ENCODE measurements at places on chromosomes 16 and 17. TPM values are rescaled to one million over a fixed set of nuclear protein-coding genes. Genes with fewer than 3 reads are reported as not detected.

Gene SCARF1
- 22.1 TPM for total RNA-seq

Gene KRT23
- total RNA-seq, result not detected

GRCh38 chr16:28499854-28500253 is 5.4 kb downstream of the APOBR start:
- DNase-seq, result no peak

Gene GNGT2
- not detected for total RNA-seq

- peak; percentile 56 for DNase-seq
These were observed 23.7 kb downstream of the CLEC3A start for GRCh38 chr16:78045865-78046581.

DNA sequence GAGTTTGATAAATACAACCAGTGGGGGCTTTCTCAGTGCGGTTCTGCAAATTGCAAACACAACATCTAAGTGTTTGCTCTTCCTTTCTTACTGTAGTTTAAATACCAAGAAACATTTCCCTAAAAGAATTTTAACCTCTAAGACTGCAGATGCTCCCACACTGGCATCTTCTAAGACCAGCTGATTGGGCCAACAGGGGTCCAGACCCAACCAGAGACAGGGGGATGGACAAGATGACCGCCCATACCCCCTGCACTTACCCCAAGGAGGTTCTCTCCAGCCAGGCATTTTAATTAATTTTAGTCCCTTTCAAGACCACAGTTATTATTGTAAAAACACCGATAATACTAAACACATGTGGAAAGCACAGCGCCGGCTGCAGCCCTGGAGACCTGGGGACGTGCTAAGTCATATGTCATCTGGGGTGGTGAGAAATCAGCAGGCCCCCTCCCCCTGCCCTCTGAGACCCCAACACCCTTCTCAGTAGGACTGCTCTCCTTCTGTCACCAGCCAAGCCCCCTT is 242.3 kb downstream of the SOX9 start:
- no peak for DNase-seq

Gene CACNB1
- total RNA-seq, result 2.9 TPM

Gene SLC16A5
- total RNA-seq, result 211 TPM

DNA sequence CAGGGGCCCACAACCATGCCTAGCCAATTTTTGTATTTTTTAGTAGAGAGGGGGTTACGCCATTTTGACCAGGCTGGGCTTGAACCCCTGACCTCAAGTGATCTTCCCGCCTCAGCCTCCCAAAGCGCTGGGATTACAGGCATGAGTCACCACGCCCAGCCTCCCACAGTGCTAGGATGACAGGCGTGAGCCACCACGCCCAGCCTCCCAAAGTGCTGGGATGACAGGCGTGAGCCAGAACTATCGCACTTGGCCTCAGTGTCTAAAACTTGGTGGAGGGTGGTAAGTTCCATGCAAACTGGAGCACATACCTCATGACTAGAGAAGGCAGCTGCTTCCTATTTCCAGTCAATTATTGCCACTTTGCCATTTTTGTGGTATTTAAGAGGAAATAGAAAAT is 7.1 kb downstream of the HSD17B2 start:
- DNase-seq, result no peak

GRCh38 chr17:44892250-44892649 is 7.0 kb downstream of the EFTUD2 start:
- DNase-seq, result no peak

DNA sequence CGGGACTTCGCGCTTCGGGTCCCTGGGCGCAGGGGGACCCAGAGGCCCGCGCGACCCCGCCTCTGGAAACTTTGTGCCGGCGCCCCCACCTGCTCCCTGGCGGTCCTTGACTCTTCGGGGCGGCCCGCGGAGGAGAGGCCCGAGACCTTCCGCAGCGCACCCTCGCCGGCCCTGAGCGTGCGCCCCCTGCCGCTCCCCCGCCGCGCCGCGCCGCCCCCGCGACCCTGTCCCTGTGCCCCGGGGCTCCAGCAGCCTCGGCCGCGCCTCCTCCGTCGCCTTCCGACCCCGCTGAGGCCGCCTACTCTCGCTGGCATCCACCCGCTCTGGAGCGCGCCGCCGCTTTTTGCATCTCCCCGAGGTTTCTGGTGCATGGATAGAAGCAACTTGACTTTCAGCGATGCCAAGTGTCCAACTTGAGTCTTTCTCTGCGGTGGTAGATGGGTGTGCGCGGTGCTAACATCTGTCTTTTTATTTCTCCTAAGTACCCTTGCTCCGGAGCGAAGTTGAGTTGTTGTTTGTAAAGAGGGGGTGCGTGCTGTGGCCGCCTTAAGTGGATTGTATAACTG is 414 bp downstream of the DUSP14 start:
- DNase-seq, result peak; percentile 69

GRCh38 chr17:69207151-69207550 is 21.5 kb downstream of the ABCA10 start:
- DNase-seq, result no peak

Gene DBNDD1
- total RNA-seq, result 3.3 TPM

GRCh38 chr17:73371285-73371684 is 59.5 kb upstream of the CDC42EP4 start:
- no peak for DNase-seq

Gene SNN
- 4.8 TPM for total RNA-seq

Gene COPRS
- total RNA-seq, result 16.1 TPM

Gene GNG13
- not detected for total RNA-seq

DNA sequence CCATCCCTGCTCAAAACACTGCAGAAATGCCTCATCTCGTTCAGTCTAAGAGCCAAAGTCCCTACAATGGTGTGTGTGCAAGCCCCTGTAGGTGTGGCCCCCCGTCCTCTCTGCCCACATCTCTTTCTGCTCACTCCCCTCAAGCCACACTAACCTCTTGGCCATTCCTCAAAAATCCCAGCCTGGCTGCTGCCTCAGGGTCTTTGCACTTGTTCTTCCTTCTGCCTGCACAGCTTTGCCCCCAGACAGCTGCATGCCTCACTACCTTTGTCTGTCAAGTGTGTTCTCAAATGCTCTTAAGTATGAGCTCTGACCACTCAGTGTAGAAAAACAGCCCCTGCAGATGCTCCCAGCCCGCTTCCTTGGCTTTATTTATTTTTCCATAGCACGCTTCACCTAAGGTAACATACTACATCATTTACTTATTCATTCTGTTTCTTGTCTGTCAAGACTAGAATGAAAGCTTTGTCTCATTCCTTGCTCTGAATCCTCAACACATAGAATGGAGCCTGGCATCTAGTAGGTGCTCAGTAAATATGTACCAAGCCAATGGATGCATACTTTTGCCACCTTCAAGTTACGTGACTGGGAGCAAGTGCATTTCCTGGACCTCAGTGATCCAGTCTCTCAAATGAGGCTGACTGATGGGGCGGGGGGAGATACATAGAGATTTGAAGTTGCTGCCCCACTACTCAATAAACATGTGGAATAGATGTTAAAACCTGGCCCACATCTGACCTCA is 38.1 kb downstream of the RAI1 start:
- DNase-seq, result no peak

GRCh38 chr16:18983565-18984434 is at the start of gene TMC7:
TMC7 (plus strand) TSS chr16:18983934; CDS start chr16:18984064, 130 bp downstream.
- DNase-seq, result no peak

- no peak for DNase-seq
These were observed 2.0 kb downstream of the CLDN6 start for GRCh38 chr16:3015865-3016521.

Gene CCL16
- 1.1 TPM for total RNA-seq

DNA sequence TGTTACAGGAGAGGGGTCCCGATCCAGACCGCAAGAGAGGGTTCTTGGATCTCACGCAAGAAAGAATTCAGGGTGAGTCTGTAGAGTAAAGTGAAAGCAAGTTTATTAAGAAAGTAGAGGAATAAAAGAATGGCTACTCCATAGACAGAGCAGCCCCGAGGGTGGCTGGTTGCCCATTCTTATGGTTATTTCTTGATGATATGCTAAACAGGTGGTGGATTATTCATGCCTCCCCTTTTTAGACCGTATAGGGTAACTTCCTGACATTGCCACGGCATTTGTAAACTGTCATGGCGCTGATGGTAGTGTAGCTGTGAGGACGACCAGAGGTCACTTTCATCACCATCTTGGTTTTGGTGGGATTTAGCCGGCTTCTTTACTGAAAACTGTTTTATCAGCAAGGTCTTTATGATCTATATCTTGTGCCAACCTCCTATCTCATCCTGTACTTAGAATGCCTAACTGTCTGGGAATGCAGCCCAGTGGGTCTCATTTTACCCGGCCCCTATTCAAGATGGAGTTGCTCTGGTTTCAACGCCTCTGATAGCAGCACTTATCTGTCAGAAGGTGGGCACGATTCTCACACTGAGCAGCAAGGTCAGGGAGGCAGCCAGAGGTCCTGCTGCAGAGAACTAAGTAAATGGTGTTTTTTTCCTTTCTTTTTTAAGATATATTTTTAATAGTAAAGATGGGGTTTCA is 26.5 kb upstream of the XYLT2 start:
- DNase-seq, result no peak

Gene IL17C
- not detected for total RNA-seq

DNA sequence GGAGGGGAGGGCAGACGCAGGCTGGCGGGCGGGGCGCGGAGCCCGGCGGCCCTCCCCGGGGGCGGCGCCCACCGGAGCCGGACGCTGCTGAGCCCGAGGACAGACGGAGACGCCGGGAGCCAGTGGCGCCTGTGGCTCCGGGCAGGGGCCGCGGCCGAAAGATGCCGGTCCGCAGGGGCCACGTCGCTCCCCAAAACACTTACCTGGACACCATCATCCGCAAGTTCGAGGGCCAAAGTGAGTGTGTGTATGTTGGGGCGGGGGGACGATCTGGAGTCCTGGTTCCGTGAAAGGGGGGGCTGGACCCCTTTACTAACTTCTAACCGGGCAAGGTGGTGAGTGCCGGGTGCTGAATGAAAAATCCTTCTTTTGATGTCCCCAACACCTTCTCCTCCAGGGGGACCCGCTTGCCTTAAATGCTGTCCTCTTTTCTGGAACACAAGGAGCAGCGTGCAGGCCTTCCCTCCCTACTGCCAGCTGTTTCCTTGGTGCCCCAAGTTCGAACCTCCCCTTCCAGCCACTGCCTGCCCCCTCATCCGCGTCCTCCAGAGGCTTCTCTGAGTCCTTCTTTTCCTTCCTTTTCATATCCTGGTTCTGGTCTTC is at the start of gene KCNH6:
TSS of gene KCNH6 (plus strand) at position 106 of the 603 bp plus-strand sequence. CDS start at position 162, 56 bp downstream.
- DNase-seq, result no peak

DNA sequence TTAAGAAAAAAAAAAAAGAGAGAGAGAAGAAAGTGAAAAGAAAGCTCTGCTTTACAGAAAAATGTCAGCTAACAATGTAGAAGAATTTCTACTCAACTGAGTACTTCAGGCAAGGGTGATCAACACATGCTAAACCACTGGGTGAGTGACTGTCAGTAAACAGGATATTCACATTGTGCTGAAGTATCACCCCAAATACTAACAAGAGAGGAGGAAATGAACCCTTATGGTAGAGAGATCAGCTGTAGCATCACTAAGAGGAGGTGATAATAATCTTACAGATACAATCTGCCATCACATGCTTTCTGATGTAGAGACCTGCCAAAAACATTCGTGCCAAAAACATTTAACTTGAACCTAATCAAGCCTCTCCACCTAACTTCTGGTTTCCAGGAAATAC is 30.7 kb upstream of the ICAM2 start:
- no peak for DNase-seq

Gene OR1F1
- not detected for total RNA-seq

Gene CMIP
- total RNA-seq, result 82.3 TPM

DNA sequence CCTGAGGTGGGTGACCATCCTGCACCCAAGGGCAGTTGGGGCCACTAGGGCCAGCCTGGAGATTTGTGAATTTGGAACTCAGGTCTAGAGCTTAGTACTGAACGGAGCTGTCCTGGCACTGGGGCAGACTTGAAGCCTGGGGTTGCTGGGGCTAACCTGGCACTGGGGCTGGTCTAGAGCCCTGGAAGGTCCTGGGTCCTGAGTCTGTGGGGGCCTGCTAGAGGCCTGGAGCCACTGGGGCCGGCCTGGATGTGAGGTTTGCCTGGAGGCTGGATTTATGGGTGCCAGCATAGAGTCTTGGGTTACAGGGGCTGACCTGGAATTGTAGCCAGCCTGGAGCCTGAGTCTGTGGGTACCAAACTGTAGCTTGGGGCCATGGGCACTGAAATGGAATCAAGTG is 1216.9 kb downstream of the CDH11 start:
- DNase-seq, result no peak

- DNase-seq, result no peak
These were observed 354.4 kb downstream of the SNX29 start for GRCh38 chr16:12330946-12331345.

DNA sequence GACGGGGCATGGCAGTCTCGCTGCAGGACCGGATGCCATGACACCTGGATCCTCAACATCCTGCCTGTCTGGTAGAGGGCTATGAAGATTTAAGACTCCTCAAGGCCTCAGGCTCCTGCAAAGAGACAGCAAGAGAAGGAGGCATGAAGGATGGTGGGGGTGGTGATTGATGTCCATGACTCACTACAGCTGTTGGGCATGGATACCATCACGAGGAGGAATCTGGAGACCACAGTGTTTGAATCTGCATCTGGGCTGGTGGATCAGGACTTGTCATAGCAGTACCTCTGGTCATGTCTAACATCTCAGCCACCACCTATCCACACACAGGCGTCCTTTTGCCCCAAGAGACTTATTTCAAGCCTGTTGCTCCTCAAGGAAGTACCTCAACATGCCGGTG is 50.2 kb upstream of the WSCD1 start:
- no peak for DNase-seq

Gene ACAP1
- total RNA-seq, result 696 TPM

- no peak for DNase-seq
These were observed 1.3 kb upstream of the RDM1 start for GRCh38 chr17:35931794-35932425.

- no peak for DNase-seq
These were observed 275.0 kb upstream of the CDH5 start for GRCh38 chr16:66091471-66091891.

GRCh38 chr16:59684911-59685310 is 950.8 kb upstream of the GOT2 start:
- no peak for DNase-seq

GRCh38 chr16:9053006-9053601 is 38.3 kb upstream of the HAPSTR1 start:
- DNase-seq, result no peak

GRCh38 chr17:79838522-79839274 is 542 bp downstream of the CBX4 start:
- peak; percentile 52 for DNase-seq

GRCh38 chr16:88633684-88634140 is 4.7 kb upstream of the IL17C start:
- peak; percentile 80 for DNase-seq
